ENCODE measurements at places on chromosomes 12 and 14. TPM values are rescaled to one million over a fixed set of nuclear protein-coding genes. Genes with fewer than 3 reads are reported as not detected.

DNA sequence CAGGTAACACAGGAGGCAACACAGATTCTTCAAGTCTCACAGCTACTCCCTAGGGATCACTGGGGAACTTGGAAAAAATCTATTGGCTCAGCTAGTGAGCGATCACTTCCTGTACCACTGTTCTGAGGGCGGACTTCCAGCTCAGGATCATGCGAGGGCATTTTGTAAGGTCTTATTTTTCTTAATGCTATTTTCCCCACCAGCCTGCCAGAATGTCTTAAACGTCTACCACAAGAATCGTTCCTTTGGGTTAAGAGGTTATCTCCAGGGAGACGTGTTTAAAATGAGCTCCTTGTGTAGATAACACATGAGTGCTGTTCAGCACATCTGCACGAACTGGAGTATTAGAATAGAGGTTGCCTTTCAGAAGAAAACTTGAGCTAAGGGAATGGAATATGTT is 162.6 kb downstream of the ETNK1 start:
- DNase-seq, result no peak

DNA sequence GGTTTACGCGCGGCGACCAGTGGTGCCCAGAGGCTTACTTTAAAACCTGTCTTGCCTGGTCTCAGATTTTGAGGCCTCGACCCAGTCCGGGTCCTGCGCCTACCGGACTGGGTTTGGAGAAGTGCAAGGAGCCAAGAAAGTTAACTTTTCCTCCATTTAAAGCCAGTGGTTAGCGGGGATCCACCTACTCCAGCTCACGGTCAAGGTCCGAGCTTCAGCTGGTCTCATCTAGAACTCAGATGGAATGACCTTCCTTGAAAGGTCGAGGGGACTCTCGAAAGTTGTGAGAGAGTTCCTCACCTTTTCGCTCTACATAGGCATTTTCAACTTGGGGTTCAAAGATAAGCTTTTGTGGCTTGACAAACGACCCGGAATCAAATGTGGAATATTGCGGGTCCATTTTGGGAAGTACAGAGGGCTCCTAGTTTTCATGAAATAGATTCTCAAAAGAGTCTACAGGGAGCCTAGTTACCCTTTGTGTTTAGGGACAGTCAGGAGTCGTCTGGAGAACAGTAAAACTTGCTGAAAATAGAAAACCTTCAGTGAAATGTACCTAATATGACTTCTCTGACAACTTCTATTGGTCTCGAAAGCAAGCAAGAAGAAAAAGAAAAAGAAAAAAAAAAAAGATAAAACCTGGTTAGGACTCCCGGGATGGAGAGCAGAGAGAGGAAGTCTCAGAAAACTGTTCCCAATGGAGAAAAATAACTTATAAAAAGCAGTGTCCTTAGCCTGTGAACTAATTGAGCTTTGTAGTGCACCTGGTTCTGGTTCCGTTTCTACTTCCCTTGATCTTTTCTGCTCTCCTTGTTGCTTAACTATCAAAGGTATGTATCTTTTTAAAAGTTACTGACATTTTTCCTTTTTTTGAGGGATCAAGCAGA is 1.4 kb downstream of the KCNMB4 start:
- no peak for DNase-seq

DNA sequence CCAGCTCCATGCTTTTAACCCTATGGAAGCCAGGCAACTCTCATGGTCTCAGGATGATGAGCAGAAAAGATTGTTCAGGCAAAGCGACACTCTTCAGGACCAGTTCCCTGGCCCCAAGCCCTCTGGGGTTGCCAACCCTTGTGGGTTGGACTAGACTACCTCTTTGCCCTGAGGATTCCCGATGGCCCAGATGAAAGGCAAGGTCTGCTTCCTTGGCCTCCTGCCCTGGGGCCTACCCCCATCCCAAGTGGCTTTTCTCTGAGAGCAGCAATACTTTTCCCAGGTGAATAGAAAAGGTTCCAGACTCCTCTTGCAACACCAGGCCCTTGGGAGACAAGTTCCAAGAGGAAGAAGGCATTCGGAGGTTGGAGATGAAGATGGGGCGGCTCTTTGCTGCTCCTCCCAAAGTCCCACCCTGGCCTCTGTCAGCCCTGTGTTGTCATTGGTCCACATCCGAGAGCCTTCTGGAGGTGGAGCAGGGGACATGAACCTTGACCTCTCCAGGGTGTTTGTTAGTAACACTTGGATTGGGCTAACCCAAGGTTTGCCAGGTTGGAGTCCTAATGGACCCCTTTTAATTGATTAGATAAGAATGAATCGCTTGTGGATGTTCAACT is 131.1 kb downstream of the GCH1 start:
- DNase-seq, result no peak

The ACIN1 gene
- total RNA-seq, result 73.9 TPM

The CAND1 gene
- 37.1 TPM for total RNA-seq

DNA sequence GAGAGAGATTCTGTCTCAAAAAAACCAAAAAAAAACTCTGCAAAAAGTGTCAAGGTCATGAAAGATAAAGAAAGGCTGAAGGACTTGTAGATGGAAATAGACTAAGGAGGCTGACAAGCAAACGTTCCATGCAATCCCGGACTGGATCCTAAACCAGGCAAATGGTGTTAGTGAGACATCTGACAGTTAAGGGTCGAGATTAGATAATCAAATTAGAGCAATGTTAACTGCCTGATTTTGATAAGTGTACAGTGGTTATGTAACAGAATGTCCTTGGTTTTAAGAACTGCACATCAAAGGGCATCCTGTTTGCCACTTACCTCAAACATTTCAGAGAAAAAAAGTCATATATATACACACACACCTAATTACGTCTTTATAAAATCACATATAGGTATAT is 3.5 kb upstream of the RAN start:
- DNase-seq, result no peak

DNA sequence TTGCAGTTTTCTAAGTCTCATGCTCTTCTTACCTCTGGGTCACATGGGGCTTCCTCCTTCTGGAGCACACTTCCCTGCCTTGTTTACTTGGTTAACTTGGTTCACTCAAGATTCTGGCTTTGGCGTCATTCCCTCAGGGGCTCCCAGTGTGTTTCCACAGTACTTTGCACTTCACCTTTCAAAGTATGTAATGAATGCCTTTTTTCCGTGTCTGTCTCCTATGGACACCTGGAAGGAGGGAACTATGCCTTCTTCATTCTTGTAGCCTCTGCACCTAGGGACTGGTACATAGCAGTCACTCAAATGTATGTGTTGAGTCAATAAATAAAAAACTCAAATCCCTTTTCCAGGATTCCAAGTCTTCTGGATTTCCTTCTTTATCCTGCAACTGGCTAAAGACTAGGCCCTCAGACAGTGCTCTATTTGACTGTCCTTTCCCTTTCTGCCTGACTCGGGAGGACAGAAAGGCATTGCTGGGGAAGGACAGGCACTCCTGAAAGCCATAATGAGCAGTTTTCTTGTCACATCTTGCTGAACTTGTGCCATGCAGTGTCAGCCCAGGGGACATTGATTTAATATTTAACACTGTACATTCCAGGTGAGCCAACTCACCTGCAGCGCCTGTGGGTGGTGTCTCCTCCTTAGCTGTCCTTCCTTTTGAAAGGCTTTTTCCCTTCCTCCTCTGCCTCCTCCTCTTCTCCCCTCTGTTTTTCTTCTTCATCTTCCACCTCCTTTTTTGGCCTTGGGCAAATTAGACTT is 12.8 kb downstream of the MYRFL start:
- DNase-seq, result no peak

DNA sequence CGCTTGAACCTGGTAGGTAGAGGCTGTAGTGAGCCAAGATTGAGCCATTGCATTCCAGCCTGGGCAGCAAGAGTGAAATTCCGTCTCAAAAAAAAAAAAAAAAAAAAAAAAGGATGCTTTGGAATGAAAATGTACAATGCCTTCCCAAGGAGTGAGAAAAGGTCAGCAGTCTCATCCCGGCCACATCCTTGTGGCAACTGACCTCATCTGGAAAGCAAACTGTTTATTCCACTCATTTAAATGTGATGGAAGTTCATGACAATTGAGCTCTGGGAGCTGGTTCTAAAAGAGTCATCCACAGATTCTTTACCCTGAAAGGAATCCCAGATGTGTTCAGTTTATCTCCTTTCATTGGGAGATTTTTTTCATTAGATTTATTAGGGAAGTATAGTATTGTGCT is 19.4 kb upstream of the LIMA1 start:
- no peak for DNase-seq

GRCh38 chr14:68950111-68950510 is 29.0 kb downstream of the ACTN1 start:
- DNase-seq, result no peak

DNA sequence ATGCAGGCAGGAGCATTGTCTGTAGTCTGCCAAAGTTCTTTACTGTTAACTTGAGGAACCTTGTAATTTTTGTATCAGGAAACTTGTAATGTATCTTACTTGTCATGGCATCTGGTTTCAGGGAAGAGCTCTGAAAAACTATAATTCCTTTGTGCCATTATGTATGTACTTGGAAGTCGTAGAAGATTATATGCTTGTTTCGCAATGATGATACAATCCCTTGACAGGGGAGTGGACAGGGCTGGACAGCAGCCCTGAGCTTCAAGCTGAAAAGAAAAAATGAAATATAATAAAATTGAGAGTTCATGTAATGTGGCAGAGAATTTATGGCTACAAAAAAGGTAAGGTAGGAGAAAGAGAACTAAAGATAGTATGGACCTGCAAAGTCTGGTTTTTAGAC is 7.4 kb upstream of the DLGAP5 start:
- DNase-seq, result no peak

DNA sequence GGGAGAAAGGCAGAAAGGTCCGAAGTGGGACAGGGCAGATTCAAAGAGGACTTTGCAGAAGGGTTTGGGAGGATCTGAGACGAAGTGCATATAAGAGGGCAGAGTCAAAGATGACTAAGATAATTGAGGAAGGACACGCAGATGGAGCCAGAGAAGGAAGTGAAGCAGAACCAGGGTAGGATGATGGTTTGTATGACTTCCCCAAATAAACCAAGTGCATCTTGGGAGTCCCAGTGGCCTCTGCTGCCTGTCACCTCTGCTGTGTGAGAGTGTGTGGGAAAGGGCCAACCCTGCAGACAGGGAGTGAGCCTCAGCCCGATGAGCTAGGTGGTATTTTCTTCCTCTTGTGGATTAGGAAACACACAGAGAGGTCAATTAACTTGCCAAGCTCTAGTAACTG is 36.8 kb downstream of the FLVCR2 start:
- DNase-seq, result no peak

The E2F7 gene
- total RNA-seq, result 0.14 TPM

DNA sequence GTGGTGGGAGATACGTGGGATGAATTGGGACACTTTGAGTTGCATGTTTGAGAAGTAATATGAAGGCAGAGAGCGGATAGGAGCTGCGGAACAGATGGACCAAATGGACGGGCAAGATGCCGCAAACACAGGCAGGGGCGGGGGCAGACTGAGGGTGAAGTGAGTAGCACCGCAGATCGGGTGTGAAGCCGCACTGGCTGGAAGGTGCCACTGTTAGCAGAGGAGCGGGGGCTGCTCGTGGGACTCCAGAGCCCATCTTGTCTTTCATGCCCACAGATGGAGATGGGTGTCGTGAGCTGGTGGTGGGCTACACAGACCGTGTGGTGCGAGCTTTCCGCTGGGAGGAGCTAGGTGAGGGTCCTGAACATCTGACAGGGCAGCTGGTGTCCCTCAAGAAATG is 7.3 kb downstream of the ITFG2 start:
- no peak for DNase-seq

DNA sequence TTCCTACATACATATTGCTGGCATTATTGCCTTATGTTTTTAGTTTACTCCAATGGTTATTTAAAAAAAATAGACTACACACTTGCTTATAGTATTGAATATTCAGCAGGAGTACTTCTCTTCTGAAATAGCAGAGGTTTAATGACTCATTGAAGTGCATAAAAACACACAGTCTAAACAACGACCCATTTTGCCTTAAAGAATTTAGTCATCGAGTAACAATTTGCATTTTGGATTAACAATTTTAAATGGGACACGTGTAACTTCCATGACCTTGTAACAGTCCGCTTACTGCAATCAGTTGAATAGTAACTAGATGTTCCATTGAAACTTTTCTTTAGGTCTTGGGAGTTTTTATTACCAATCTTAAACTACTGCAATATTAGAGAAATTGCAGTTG is 9.0 kb downstream of the TRHDE start:
- DNase-seq, result no peak

The ABCC9 gene
- 78.1 TPM for total RNA-seq

Measured in Right ventricle myocardium inferior (tissue), 1 donor.